ENCODE measurements at places on chromosomes 2 and 18. TPM values are rescaled to one million over a fixed set of nuclear protein-coding genes. Genes with fewer than 3 reads are reported as not detected.

The NYAP2 gene
- not detected for total RNA-seq

The IL1F10 gene
- total RNA-seq, result not detected

The OTOF gene
- total RNA-seq, result 115 TPM

GRCh38 chr2:180873219-180873618, 107.2 kb upstream of the UBE2E3 start:
- no peak overlapping the region for H3K27ac ChIP-seq
- no peak overlapping the region for H3K4me3 ChIP-seq
- no peak for DNase-seq
- no peaks in the 10 kb centered on the region for H3K36me3 ChIP-seq

DNA sequence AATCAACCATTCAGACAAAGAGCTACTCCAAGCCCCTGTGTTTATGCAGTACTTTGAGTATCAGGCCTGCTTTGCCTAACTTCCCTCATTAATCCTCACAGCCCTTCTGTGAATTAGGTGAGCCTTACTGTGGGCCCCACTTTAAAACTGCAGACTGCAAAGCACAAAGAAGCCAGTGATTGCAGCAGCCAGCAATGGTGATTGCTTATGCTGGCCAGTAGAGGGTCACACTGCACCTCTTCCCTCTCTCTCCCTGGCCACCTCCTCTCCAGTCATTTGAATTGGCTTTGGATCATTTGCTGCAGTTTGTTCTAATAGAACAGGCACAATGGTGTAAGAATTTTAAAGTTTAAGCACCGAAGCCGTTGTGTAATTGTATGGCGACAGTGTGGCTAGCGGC, 229.9 kb downstream of the AGPS start:
- peaks cover 7% of the 10 kb centered on the region for H3K27me3 ChIP-seq
- DNase-seq, result no peak
- no peak overlapping the region for H3K4me3 ChIP-seq

GRCh38 chr2:118049140-118049815, 35.4 kb upstream of the CCDC93 start:
- peaks cover 49% of the 10 kb centered on the region for H3K27me3 ChIP-seq
- no peak overlapping the region for H3K27ac ChIP-seq
- H3K36me3 ChIP-seq, result no peaks in the 10 kb centered on the region

DNA sequence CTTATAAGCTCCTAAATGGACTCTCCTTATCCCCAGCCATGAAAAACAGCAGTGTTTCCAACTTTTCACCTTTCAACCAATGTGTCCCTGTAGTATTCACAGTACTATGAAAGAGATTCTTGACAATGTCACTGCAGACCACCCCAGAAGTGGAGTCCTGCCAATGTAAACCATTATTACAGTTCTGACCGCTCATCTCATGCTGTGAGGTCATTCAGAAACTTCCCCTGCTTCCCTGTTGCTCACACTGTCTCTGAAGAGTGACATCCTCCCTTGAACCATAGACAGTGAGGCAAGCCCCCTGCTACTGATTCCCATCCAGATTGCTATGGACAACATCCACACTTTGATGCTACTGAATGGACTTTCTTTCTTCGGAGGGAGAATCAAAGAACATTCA, 1523.7 kb upstream of the ACVR2A start:
- no peaks in the 10 kb centered on the region for H3K4me1 ChIP-seq
- H3K36me3 ChIP-seq, result no peaks in the 10 kb centered on the region
- no peak overlapping the region for H3K27ac ChIP-seq
- H3K4me3 ChIP-seq, result no peak overlapping the region

The B3GNT2 gene
- 32.5 TPM for total RNA-seq

DNA sequence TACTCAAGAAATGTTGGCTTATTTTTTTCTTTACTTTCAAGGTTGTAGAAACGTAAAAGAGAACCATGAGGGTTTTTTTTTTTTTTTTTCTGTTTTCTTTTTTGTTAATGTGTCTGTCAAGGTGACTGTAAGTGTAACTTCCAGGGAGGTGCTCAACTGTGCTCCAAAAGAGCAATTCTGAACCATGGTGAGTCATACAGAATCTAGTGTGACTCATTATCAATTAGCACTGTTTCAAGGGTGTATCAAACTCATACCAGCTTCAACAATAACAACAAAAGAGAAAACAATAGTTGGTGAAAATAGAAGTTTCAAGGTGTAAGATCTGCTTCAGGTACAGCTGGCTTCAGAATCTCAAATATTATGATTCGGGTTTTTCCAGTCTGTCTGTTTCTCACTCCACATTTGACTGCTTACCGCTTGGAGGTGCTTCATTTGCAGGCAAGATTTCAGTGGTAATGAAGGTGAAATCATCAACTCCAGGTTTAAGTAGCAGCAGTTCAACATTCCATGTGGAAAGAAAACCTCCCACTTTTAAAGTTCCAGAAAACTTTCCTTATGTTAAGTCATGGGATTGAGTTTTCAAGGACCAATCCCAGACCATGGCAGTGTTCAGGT, 850.6 kb downstream of the CNTNAP5 start:
- H3K4me1 ChIP-seq, result no peaks in the 10 kb centered on the region
- no peak overlapping the region for H3K4me3 ChIP-seq
- H3K27me3 ChIP-seq, result no peaks in the 10 kb centered on the region
- H3K27ac ChIP-seq, result no peak overlapping the region

GRCh38 chr2:217108086-217108485, 248.2 kb upstream of the TNP1 start:
- H3K4me1 ChIP-seq, result peaks cover 15% of the 10 kb centered on the region
- no peak overlapping the region for H3K27ac ChIP-seq
- no peaks in the 10 kb centered on the region for H3K36me3 ChIP-seq
- no peak overlapping the region for H3K4me3 ChIP-seq
- no peak for DNase-seq
- no peaks in the 10 kb centered on the region for H3K27me3 ChIP-seq

- H3K4me3 ChIP-seq, result no peak overlapping the region
- peaks cover 50% of the 10 kb centered on the region for H3K27me3 ChIP-seq
- peaks cover 7% of the 10 kb centered on the region for H3K4me1 ChIP-seq
- no peak overlapping the region for H3K27ac ChIP-seq
- peaks cover 11% of the 10 kb centered on the region for H3K36me3 ChIP-seq
Observed at GRCh38 chr2:5697562-5697961, 5.4 kb downstream of the SOX11 start.

The SPDYA gene
- total RNA-seq, result 1.6 TPM

DNA sequence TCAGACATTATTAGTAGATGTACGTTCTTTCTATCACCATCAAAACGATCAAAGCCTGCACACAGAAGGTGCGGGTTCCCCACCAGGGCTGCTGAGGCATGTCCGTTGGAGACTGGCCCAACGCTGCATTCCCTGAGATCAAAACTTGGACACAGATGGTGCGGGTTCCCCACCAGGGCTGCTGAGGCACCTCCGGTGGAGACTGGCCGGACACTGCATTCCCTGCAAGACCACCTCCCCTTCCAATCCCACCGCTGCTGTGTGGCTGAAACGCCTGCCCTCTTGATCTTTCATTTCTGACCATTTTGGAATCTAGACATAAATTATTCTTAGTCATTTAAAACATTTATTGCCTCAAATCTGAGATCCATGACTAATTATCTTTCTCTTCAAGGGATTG, 254.2 kb upstream of the SALL3 start:
- H3K27ac ChIP-seq, result no peak overlapping the region
- H3K27me3 ChIP-seq, result peaks cover 16% of the 10 kb centered on the region
- no peak for DNase-seq
- no peaks in the 10 kb centered on the region for H3K4me1 ChIP-seq

DNA sequence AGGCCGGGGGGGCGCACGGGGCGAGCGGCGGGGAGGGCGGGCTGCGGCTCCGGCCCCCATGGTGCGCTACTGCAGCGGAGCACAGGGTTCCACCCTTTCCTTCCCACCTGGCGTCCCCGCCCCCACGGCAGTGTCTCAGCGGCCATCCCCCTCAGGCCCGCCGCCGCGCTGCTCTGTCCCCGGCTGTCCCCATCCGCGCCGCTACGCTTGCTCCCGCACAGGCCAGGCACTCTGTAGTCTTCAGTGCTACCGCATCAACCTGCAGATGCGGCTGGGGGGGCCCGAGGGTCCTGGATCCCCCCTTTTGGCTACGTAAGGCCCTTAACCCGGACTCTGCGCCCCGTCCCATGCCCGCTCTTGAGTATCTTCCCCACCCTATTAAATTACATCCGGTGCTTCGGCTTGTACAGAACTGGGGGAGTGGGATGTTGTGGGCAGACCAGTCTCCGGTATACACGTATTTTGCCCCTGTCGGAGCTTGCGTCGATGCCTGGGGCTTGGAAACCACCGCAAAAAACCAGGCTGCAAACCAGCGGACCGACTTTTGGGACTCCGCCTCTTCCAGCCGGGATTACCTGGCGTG, 598 bp upstream of the WBP1 start:
- H3K27ac ChIP-seq, result peak overlapping the region; percentile 95
- H3K4me3 ChIP-seq, result peak overlapping the region; percentile 94
- H3K36me3 ChIP-seq, result peaks cover 10% of the 10 kb centered on the region
- DNase-seq, result peak; percentile 91
- H3K27me3 ChIP-seq, result no peaks in the 10 kb centered on the region

The TNS1 gene
- total RNA-seq, result 1.4 TPM

DNA sequence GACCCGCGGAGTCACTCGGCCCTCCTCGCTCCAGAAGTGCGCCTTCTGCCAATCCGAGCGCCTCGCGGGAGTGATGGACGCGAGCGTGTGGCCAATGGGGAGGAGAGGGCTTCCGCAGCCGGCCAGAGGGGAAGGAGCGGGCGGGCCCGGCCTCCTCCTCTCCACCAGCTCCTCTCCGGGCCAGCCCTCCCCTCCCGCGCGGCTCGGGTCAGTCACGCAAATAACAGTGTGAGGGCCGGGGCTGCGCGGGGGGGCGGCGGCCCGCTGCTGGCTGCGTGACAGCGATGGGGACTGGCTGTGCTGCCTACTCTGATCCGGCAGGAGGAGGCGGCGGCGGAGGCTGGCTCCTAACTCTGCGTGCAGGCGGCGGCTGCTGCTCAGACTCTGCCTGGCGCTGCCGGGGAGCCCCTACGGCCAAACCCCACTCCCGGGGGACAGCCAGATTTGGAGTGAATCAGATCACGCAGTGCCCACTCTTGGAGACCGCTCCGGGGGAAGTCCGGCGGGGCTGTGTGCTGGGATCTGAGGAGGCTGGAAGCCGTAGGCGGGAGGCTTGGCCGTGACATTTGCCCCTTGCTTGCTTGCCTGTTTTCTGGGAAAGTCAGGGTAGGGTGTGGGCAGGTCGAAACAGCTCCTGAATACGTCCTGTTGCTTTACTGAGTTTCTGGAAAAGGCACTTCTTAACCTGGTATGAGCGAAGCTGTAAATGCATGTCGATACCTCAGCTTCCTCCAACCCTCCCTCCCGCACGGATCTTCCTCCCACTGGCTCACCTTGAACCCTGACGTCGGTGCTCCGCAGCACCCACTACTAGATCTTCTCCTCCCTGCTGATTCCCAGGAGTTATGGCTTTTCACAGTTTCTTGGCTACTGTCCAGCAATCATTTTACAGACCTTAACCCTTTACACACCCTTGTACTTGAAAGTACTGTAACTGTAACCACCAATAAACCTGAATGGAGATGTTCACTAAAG, 97.9 kb upstream of the SERTAD2 start:
- H3K36me3 ChIP-seq, result peaks cover 2% of the 10 kb centered on the region
- H3K4me1 ChIP-seq, result peaks cover 22% of the 10 kb centered on the region
- peak overlapping the region; percentile 99 for H3K27ac ChIP-seq
- peak overlapping the region; percentile 80 for H3K4me3 ChIP-seq
- no peaks in the 10 kb centered on the region for H3K27me3 ChIP-seq

GRCh38 chr2:232400256-232401015, 6.2 kb upstream of the ALPG start:
- DNase-seq, result no peak
- H3K27me3 ChIP-seq, result peaks cover 35% of the 10 kb centered on the region
- H3K36me3 ChIP-seq, result no peaks in the 10 kb centered on the region

The SLC38A11 gene
- total RNA-seq, result not detected

- H3K4me3 ChIP-seq, result no peak overlapping the region
- H3K4me1 ChIP-seq, result no peaks in the 10 kb centered on the region
- no peak for DNase-seq
- H3K27ac ChIP-seq, result no peak overlapping the region
Observed at GRCh38 chr2:16284941-16285625, 344.7 kb downstream of the MYCN start.

All from activated CD8-positive, alpha-beta memory T cell treated with anti-CD3 and anti-CD28 coated beads, Interleukin-2, amount 10 ng/mL, durations not matched to agents 7 days and 5 days (primary cell).